Non-pigmented ciliary epithelial cell (primary cell): ENCODE measurements at places on chromosomes 5 and 9.

GRCh38 chr5:27472000-27472763, 433.8 kb upstream of the CDH9 start:
- no peak for DNase-seq

- DNase-seq: no peak
Measured at GRCh38 chr5:124979251-124979650, 232.8 kb upstream of the ZNF608 start.

DNA sequence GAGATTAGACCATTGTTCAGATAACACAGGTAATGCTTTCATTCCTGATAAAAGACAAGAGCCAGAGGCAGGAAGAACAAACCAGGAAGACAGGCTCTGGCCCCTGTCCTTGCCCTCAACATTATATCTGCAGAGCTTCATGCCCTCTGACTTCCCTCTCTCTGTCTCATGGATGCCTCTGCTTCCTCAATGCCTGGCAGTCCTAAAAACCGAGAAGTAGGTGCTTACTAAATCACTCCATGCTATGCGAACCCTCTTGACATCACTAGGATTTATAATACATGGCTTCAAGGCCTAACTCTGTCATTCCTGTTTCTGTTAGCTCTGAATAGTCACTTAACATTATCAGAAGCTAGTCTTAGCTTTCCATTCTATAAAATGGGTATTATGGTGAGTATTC, 117.8 kb downstream of the TLR4 start:
- DNase-seq: no peak

DNA sequence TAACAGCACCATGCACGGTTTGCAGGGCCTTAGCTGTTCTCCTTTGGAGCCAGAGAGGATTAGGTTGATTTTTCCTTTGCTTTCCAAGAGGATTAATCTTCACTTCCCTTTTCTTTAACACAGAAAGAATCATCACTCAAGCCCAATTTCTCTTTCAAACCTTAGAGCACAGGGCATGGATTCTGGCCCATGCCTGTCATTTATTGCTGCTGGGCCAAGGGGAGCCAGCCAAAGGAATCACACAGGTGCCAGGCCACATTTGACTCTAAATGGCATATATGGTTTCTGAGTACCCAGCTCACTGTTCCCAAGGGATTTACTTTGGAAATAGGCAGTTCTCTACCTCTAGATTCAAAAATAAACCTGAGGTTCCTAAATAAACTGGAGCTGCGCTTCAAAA, 58.3 kb downstream of the FBXL7 start:
- no peak for DNase-seq

DNA sequence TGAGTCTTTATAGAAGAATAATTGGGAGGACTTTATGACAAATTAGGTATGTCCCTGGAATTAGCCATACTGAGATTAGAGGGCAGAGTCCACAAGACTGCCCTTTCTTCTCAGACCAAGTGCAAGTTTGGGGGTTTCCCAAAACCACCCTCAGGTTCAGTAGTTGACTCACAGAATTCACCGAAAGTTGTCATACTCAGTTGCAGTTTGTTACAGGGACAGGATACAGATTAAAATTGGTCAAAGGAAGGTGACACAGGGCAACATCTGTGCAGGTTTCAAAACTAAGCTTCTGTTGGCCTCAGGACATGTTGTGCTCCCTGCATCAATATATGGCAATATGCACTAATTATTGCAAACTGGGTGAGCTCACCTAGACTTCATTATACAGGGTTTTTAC, 3.8 kb downstream of the RANBP17 start:
- no peak for DNase-seq
